ENCODE measurements at places on chromosomes 12 and 14.
A peak's percentile ranks its signal among the peaks of the same experiment; 100 is the strongest.

DNA sequence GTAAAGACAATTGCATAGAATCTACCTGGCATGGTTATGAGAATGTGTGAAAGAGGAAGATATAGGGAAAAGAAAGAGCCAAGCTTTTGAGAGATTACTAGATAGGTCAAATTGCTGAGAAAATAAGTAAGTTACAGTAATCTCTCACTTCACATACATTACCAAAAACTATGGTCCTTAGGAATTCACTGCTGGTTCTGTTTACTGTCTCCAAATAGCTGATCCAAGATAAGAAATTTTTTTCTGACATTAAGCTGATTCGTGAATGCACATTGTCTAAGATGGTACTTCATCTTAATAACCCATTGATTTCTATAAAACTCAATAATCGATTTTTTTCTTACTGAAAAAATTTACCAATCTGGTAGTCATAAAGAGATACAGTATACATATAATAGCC is 17.4 kb downstream of the SIX1 start:
- no peak for DNase-seq

- peak; percentile 28 for DNase-seq
Measured at GRCh38 chr12:111529424-111530368, 69.4 kb downstream of the ATXN2 start.

GRCh38 chr12:75995691-75996090 is 35.9 kb downstream of the PHLDA1 start:
- no peak for DNase-seq

GRCh38 chr12:107119091-107119490 is 25.7 kb upstream of the CRY1 start:
- DNase-seq, result no peak

GRCh38 chr14:103023881-103024473 is 33.4 kb downstream of the CDC42BPB start:
- no peak for DNase-seq

GRCh38 chr14:60277605-60278190 is 28.7 kb downstream of the PPM1A start:
- DNase-seq, result no peak

- DNase-seq, result no peak
Measured at GRCh38 chr14:45251912-45252311, 1.1 kb downstream of the MIS18BP1 start.

DNA sequence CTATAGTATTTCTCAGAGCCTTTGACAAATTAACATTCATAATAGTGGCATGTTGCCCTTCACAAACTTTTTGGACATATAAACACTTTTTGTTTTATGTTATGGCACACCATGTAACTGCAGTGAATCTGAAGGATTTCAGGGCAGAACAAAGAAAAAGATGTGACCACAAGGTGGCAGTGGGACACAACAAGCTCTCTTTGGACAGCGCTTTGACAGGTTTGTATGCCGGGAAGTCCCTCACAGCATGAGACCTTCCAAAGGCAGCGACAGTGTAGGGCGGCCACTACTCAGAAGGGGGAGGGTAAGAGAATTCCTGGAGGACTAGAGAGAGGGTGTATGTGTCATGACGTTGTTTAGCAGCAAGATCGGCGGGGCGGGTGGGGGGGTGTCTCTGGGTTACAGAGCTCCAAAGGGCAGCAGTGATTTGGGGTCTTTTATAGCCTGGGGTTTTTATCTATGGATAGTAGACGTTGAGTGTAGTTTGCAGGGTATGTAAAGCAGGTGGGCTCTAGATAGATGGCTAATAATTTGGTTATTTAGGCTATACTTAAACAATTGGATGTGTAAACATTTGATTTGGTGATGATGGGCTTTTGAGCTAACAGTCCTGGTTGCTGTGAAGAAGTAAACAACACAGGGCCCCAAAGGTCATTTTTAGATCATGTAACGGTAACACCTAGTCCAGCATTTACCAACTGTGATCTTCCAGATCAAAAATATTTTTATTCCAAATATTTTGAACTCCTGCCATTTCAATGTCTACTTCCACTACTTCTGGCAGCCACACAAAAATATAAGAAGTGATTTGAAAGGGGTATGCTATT is 22.9 kb downstream of the ETFBKMT start:
- DNase-seq, result peak; percentile 52

DNA sequence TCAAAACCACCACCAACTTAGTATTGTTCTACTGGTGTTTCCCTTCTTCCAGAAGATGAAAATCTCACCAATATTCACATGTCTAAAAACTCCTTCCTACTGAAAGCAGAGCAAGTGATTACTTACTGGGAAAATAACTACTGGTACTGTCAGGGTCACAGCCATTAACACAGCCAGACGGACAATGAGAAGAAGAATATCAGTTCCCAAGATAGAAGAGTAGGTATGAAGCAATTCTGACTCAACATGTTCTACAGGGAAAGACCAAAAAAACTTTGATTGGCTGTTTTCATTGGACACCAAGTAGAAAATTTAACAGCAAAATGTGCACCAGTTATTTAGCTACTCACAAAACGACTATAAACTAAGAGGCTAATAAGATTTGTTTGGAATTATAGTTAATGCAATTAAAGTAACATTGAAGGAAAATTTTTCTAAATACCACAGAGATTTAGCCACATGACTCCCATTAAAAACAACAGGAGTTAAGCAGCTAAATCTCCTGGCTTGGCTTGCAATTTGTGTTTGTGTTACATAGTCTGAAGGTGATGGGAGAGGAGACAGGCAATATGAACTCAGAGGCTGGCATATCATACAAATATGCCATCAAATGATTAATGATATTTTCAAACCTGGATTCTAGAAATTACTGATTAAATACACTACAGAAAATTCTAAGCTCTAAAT is 9.5 kb downstream of the SLC38A2 start:
- no peak for DNase-seq

DNA sequence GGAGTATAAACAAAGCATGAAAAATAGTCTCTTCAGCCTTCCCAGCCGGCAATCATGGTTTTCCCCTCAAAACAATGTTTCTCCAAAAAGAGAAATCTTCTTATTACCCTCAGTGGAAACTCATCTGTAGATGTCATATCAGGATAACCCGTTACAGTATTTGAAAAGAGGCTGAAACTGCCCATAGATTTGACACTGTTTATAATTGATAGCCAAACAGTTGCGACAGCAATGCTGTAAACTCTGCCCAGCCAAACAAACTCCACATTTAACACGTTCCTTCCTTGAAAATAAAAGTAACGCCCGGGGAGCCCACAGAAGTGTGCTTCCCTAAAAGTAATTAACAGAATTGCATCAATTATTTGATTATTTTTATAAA is 201.3 kb upstream of the FOXN3 start:
- no peak for DNase-seq

- no peak for DNase-seq
Measured at GRCh38 chr12:112524676-112525425, 106.1 kb downstream of the PTPN11 start.

GRCh38 chr14:83697099-83697498 is 1832.8 kb upstream of the FLRT2 start:
- DNase-seq, result no peak

GRCh38 chr14:60642270-60643140 is 6.8 kb downstream of the SIX1 start:
- DNase-seq, result no peak

- no peak for DNase-seq
Measured at GRCh38 chr14:26870722-26871617, 273.1 kb upstream of the NOVA1 start.

- DNase-seq, result no peak
Measured at GRCh38 chr14:101367421-101368261, 193.7 kb upstream of the DIO3 start.

- no peak for DNase-seq
Measured at GRCh38 chr12:26251600-26251999, 56.2 kb downstream of the SSPN start.

- no peak for DNase-seq
Measured at GRCh38 chr14:94998685-94999084, 158.6 kb downstream of the DICER1 start.

DNA sequence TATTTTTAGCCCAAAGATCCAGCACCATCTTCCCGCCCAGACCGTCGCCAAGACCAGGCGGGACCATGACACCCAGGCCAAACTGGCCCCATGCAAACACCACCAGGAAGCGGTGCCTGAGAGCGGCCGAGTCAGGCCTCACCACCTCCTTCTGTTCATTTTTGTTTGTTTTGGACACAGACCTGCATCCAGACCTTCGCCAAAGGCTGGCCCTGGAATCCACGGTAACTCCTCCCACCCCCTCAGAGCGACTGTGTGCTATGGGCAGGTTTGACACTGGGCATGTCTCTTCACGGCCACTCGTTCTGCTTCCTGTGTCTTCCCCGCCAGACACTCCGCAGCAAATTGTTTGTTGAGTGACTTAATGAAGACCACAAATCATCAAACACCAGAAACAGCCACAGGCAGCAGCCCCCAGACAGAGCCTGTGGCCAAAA is 47.1 kb downstream of the NCOR2 start:
- DNase-seq, result no peak

DNA sequence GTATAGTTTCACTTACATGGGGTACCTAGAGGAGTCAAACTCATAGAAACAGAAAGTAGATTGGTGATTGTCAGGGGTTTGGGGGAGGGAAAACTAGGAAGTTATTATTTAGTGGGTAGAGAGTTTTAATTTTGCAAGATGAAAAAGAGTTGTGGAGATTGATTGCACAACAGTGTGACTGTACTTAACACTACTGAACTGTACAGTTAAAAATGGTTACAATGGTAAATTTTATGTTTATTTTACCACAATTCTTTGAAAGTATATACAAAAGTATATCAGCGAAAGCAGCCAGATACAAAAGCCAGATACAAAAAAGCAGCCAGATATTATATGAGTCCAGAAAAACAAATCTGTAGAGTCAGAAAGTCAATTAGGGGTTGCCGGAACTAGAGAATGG is 247.6 kb downstream of the IPO8 start:
- no peak for DNase-seq

DNA sequence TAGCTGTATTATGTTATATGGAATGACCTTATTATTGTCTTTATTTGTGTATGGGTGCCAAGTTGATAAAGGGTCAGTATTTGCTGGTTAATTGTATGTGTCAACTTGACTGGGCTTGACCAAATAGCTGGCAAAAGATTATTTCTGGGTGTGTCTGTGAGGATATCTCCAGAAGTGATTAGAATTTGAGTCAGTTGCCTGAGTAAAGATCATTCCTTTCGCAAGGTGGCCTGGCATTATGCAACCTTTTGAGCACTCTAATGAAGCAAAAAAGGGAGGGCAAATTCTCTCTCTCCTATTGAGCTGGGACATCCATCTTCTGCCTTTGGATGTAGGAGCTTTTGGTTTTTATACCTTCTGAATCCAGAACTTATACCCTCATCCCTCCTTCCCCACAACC is 82.2 kb downstream of the ATXN7L3B start:
- no peak for DNase-seq

DNA sequence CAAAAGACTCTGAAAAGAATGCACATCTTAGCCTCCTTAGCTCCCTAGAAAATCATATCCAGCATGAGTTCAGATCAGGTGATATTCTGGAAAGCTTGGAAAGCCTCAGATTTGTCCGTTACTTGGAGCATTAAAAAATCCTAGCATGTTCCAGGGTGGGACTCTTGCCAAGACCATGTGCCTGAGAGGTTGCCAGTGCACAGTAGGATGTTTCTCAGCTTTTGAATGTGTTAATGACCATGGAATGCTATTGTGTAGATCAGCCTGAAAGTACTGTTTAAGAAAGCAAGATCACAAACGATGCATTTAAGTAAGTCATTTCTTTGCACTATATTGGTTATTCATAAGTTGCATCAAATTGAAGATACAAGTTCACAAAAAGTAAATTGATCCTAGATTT is 230.5 kb downstream of the ETNK1 start:
- DNase-seq, result no peak

DNA sequence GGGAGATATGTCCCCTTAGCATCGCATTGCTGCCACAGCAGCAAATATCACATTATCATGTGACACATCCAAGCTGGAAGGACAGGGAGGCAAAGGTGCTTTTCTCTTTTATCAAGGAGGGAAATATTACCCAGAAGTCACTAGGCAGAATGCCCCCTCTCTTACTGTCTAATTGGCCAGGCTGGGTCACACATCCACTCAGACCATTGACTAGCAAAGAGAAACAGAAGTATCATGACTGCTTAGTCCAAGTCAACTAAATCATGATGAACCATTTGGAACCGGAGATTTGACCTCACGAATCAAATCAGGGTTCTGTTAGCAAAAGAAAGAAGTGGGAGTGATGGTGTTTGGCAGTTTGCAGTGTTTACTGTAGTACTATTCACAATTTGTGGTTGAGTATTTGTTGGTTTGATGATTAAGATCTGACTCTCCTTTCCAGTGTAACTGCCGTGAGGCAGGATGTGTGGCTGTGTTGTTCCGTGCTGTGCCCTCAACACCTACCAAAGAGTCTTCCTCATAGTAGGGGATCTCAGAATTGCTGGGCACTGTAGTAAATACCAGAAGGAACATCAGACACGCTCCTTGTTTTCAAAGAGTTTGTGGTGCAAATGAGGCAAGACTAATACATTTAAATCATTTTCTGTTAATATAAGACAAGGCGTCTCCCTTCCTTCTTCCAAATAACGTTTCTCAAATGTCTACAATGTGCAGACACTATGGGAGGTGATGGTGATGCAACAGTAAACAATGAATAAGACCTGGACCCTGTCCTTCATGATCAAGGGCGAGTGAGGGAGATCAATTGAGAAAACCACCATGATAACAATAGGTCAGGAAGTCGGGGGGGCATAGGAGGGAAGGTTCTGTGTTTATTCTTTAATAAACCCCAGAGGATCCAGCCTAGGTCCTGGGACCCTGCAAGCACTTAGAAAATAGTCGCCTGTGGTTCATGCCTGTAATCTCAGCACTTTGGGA is 194.4 kb upstream of the CRY1 start:
- DNase-seq, result no peak

DNA sequence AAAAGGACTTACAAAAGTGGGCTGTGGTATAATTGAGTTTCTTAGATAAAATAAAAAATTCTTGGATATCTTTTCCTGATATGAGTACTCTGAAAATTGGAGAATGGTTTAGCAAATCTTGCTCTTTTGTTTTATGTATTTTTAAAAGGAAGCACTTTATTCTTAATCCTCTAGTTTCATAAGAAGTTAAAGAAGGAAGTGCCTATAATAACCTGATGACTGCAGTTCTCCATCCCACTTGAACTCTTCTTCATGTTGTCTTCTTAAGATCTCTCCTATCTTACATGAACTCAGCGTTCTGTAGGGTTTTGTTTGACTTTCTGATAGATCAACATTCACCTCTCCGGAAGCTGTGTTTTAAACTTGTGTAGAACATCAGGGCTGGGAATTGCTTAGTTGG is 271.0 kb downstream of the ERC1 start:
- DNase-seq, result no peak

GRCh38 chr12:72031066-72031465 is 92.4 kb downstream of the TPH2 start:
- no peak for DNase-seq

- no peak for DNase-seq
Measured at GRCh38 chr12:103801709-103802585, 39.1 kb downstream of the NT5DC3 start.
